ENCODE measurements at places on chromosomes 13 and 19.

DNA sequence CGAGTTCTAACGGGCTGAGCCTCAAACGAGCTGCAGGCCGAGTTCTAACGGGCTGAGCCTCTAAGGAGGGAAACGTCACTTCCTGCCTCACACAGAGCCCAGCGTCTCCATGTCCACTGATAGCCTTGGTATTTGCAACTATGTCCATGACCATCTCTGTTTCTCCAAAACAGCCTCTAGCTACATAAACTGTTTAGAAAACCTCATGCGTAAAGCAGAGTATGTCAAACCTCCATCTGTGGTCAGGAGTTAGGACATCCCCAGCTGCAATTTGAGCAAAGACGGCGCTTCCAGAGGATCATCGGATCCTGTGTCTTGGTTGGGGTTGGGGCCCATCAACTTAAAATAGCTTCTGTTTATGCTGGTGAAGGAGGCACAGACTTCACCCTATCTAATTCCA, 20.8 kb downstream of the RASA3 start:
- DNase-seq, result peak; percentile 68

DNA sequence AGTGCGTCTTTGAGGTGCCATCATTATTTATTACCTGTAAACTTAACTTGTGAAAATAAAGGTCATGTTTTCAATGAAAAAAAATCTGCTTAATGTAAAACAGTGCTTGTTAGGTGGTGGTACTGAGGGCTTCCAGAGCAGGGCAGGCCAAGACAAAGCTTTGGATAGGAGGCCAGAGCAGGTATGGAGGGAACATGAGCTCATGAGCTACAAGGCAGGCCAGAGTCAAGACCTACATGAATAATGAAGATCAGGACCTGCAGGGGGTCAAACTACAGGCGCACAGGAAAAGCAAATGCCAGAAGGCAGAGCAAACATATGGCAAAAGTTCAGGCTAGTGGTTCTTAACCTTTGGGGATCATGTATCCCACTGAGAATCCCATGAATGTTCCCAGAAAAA, 343.5 kb downstream of the GPC5 start:
- no peak for DNase-seq

DNA sequence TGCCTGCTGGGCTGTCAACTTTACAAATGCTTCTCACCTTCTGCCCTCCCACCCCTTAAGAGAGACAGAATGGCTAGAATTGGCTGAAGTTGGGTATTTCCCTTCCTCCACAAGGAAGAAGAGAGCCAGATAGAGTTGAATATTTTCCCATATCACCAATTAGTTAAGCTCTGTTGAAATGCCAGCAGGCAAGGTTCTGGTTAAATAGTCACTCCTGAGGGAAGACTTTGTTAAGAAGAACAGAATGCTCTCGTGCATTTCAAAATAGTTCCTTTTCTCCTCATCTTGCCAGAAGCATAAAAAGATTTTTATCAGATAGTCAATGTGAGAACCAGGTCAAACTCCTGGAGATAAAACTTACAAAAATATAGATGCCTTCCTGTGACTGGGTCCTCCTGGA, 2857.0 kb upstream of the PCDH20 start:
- DNase-seq, result no peak

- DNase-seq, result no peak
Observed at GRCh38 chr13:45817833-45818232, 33.7 kb downstream of the SIAH3 start.

DNA sequence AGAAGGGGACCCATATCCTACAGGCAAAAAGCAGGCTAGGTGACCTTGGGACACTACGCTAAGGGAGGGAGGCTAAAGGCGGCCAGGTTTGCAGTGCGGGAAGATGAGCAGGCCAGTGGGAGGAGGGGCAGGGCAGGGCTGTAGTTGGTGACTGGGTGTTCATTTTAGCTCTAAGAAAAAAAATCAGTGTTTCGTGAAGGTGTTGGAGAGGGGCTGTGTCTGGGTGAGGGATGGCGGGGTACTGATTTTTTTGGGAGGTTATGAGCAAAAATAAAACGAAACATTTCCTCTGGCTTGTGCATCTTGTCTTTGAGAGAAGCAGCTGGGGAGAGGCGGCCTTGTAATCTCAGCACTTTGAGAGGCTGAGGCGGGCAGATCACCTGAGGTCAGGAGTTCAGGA, 4.3 kb upstream of the NUP62 start:
- DNase-seq, result no peak
